Naive B cell (primary cell): ENCODE measurements at places on chromosomes 3 and 15. TPM values are rescaled to one million over a fixed set of nuclear protein-coding genes. Genes with fewer than 3 reads are reported as not detected.

GRCh38 chr15:53522991-53523390 lies 236.5 kb downstream of the WDR72 start:
- DNase-seq, result no peak

DNA sequence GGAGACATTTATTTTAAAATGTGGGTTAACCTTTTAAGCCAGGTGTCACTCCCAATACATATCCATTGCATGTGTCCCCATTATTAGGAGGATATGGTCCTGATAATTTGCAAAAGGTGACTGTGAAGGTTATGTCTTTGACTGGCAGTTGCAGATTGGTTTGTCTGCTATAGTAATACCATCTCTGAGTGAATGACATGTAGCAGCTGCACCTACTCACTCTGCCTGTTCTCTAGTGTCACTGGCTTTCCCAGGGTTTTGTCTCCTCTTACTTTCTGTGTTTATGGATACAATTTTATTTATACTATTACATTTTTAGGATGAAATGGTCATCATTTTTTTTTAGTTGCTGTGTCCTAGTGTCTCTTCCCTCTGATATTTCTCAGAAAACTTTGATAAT lies 393.2 kb downstream of the C3orf38 start:
- DNase-seq, result no peak

DNA sequence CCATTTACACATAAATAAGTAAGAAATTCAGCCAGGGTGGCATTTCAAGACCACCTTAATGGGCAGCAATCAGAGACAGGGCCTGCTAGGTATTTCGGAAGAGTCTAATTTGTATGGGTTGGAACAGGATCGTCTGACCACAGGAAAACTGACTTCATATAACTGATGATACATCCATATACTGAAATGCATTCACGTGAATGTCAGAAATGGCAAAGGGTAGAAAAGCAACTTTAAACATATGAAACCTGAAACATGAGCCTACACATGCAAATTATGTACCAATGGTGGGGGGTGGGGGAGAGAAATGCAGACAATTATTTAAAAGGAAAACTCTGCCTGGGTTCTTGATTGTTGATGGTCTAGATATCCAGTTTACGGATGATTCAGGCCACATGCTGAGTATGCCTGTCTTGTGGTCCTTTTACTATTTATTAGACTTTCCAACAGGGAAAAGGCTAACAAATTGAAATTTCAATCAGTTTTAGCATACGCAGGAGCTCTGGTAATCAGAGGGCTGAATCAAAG lies 582.2 kb downstream of the FOXP1 start:
- DNase-seq, result no peak

Gene C3orf33
- polyA plus RNA-seq, result 5.9 TPM
